ENCODE measurements at places on chromosomes 2 and 18. TPM values are rescaled to one million over a fixed set of nuclear protein-coding genes. Genes with fewer than 3 reads are reported as not detected.

- DNase-seq, result peak; percentile 45
These were observed at the start of gene AOX1 for GRCh38 chr2:200585730-200586643. AOX1 (plus strand) TSS chr2:200586014; CDS start chr2:200586109, 95 bp downstream.

GRCh38 chr18:59835605-59836379 is 64.0 kb upstream of the PMAIP1 start:
- DNase-seq, result no peak

DNA sequence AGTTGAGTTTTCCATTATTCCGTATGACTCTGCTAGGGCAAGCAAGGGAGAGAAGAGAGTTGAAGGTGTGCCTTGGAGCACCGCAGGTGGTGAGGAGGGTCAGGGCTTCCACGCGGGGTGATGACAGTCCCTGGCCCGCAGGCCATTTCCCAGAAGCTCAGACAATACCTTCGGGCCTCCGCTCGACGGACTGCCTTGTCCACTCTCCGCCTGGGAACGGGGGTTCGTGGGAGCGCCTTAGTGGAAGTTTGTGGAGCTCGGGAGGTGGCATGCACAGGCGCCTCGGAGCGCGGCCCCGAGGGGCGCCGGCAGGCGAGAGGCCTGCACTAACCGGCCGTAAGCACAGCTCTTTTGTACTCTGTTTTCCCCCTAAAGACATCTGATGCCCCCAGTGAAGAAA is 69.8 kb downstream of the ARHGEF33 start:
- DNase-seq, result no peak

- DNase-seq, result no peak
These were observed 71.7 kb downstream of the LONRF2 start for GRCh38 chr2:100250645-100251044.

Gene NCL
- polyA plus RNA-seq, result 951 TPM

Gene EIF2AK2
- 31.8 TPM for polyA plus RNA-seq

Gene GPR75
- 3.9 TPM for polyA plus RNA-seq

Gene AQP12B
- polyA plus RNA-seq, result 0.72 TPM

All from left renal cortex interstitium (tissue), 4 donors.